ENCODE measurements at places on chromosomes 7 and 10.
A peak's percentile ranks its signal among the peaks of the same experiment; 100 is the strongest.

DNA sequence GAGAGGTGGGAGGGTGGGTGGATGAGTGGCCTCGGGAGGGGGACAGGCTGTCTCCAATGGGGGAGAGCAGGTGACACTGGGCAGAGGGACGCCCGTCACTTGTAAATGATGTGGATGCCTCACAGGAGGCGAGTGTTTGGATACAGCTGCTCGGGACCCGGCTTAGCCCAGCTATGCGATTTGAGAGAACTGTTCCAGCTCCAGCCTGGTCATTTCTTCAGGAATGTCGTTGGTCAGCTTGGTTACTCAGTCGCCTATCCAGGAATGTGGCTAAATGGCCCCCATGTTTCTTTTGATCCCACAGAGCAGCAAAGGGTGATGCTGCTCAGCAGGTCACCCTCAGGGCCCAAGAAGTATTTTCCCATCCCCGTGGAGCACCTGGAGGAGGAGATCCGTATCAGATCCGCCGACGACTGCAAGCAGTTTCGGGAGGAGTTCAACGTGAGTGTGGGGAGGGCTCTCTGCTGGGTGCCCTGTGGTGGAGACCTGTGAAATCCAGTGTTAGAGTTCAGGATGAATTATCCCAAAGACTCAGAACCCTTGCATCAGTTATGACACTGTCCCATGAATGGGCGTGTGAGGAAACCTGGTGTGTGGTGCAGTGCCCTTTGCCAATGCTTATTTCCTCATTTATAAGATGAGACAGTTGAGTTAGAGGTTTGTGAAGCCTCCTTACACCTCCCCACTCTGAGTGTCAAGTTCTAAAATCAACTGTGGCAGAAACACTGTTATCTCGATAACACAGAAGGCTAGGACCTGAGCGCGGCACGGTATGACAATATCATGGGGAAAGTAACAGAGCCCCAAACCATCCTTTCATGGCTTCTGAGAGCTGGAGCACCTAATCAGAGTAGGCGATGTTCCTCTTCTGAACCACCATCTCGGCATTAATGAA is 76.8 kb downstream of the MKI67 start:
- H3K4me1 ChIP-seq: peaks cover 53% of the 10 kb centered on the region
- H3K27ac ChIP-seq: peak overlapping the region; percentile 13
- peak overlapping the region; percentile 89 for H3K4me3 ChIP-seq
- H3K27me3 ChIP-seq: no peaks in the 10 kb centered on the region
- DNase-seq: no peak

DNA sequence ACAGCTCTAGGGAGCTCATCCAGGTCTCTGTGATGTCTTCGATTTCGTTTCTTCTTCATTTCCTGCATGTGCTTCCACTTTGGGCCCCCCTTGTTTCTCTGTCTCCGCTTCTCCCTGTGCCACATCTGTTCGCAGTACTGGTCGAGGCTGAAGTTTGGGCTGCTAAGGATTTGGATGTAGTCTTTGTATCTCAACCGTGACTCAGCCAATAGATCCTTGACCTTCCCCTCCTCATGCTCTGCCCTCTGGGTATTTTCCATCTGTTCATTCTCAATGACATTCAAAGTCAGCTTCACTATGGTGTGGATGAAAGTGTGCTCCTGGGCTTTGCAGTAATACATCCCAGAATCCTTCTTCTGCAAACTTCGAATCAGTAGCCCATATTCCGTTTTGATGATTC is 187.4 kb downstream of the SEMA3D start:
- H3K27ac ChIP-seq: no peak overlapping the region
- H3K4me1 ChIP-seq: no peaks in the 10 kb centered on the region
- no peaks in the 10 kb centered on the region for H3K27me3 ChIP-seq
- no peak overlapping the region for H3K4me3 ChIP-seq
- H3K36me3 ChIP-seq: no peaks in the 10 kb centered on the region

DNA sequence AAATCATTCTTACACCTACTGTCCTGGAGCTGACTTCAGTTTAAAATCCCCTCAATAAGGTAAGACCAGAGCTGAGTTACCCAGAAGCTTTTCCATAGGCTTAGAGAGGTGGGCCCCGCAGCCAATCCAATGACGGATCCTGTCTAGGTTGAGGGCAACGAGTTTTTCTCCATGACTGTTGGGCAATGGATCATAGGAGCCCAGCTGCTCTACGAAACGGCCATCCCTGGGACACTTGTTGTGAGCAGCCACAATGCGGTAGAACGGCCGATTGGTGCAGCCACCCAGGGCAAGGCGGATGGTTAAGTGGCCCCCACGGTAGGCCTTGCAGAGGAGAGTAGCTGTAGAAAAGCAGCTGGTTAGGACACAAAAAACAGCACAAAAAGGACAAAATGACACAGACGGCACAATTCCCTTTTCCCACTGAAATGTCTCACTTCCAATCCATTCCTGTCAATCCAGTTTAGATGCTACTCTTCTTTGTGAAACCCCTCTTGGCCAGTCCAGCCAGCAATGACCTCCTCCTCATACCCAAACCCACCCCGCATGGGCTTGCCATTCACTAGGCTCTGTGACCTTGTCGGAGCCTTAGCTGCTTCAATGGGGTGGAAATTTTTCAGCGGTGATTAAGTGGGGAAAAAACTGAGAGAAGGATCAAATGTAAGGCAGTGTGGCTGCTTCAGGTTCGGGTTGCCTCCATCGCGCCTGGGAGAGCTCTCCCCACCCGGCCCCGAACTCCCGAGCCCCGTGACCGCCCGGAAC is 580 bp downstream of the MRPS16 start:
- H3K27ac ChIP-seq: peak overlapping the region; percentile 96
- H3K36me3 ChIP-seq: peaks cover 41% of the 10 kb centered on the region
- peak; percentile 20 for DNase-seq
- peak overlapping the region; percentile 100 for H3K4me3 ChIP-seq

DNA sequence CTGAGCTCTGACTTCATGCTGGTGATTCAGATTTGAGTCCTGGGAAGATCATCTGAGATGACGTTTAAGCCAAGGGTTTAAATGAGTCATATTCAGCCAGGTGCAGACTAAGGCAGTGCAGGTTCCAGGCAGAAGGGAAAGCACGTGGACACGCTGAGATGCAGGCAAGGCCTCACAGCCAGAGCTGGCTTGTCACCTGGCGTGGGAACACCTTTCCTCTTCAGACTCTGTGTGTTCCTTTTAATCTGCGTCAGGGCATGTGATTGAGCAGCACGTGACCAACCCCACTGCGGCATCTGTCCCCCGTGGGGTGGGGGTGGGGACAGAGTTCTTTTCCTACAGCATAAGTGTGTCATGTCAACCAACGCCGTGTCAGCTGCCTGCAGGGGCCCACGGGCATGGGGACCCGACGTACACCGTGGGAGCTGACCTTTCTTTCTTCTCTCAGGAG is 10.7 kb upstream of the IDI2 start:
- peak overlapping the region; percentile 35 for H3K27ac ChIP-seq
- H3K36me3 ChIP-seq: peaks cover 24% of the 10 kb centered on the region
- no peak for DNase-seq
- no peak overlapping the region for H3K4me3 ChIP-seq

DNA sequence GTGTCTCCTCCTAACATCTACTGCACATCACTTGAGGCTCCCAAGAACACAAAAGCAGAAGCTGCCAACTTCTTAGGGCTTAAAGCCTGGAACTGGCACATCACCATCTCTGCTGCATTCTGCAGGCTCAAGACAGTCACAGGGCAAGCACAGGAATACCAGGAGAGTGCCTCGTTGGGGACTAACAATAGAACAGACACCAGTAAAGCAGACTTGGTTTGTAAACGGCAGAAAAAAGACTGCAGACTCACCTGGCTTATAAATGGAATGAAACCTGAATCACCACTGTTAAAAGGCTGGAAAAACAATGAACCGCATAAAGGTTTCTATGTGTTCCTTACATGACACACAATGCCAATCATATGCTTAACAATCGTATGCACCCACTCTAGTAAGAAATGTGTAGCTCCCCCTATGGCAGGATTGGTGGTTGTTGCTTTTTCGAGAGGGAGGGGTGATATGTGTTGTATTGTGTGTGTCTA is 12.8 kb downstream of the RHEB start:
- H3K27me3 ChIP-seq: no peaks in the 10 kb centered on the region
- peaks cover 58% of the 10 kb centered on the region for H3K4me1 ChIP-seq
- DNase-seq: no peak
- H3K36me3 ChIP-seq: peaks cover 10% of the 10 kb centered on the region
- no peak overlapping the region for H3K27ac ChIP-seq
- H3K4me3 ChIP-seq: no peak overlapping the region

DNA sequence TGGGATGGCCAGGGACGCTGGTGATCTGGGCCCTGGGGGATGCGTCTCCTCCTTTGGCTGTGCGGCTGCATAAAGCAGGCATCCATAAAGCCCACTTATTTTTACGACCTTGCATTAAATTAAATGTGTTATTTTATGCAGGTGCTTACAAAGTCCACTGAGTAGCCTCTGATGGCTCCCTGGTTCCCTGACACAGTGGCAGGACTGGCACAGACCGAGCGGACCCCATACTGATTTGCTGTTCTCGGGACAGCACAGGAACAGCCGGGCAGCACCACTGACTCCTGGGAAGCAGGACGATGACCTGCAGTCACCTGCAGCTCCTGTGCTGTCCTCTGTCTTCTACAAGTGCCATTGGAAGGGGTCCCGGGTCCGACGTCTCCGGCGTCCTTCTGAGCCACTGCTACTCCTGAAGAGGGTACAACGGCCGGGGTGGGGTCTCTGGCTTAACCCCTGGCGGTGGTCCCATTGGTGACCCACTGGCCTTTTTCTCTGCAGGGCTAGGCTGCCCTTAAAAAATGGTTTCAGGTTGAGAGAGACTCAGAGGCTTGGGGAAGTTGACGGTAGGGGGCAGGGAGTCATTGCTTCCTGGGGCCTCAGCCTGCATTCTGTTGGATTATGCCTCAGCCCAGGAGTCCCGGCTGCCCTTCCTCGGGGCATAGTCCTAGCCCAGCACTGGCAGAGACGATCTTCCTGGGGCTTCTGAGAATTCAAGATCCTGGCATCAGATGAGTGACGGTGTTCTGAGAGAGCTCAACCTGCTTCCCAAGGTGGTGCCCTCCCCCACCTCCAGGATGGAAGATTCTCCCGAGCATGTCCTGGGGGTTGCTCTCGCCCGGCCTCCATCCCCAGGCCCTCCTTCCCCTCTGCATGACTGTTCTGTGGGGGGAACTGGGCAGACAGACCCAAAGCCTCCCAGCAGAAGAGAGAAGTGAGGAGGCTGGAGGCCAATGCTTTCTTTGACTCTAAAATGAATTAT is 330.1 kb downstream of the ADARB2 start:
- H3K27ac ChIP-seq: no peak overlapping the region
- peaks cover 2% of the 10 kb centered on the region for H3K4me1 ChIP-seq
- peaks cover 4% of the 10 kb centered on the region for H3K27me3 ChIP-seq

- H3K36me3 ChIP-seq: no peaks in the 10 kb centered on the region
- H3K27ac ChIP-seq: no peak overlapping the region
- no peak for DNase-seq
- H3K4me1 ChIP-seq: peaks cover 9% of the 10 kb centered on the region
- H3K4me3 ChIP-seq: no peak overlapping the region
Observed at GRCh38 chr7:130143986-130144311, 61.3 kb downstream of the TMEM209 start.

- DNase-seq: no peak
- no peak overlapping the region for H3K4me3 ChIP-seq
- H3K36me3 ChIP-seq: no peaks in the 10 kb centered on the region
- H3K27ac ChIP-seq: no peak overlapping the region
- no peaks in the 10 kb centered on the region for H3K27me3 ChIP-seq
Observed at GRCh38 chr7:52253953-52254352, 781.5 kb upstream of the POM121L12 start.

- no peak for DNase-seq
- H3K4me1 ChIP-seq: no peaks in the 10 kb centered on the region
Observed at GRCh38 chr10:89235073-89235798, 16.3 kb downstream of the LIPA start.
